ENCODE measurements at places on chromosomes 12 and 14. TPM values are rescaled to one million over a fixed set of nuclear protein-coding genes. Genes with fewer than 3 reads are reported as not detected.

The TSPAN11 gene
- polyA plus RNA-seq = 8.4 TPM

GRCh38 chr12:124501112-124501561 lies 66.3 kb downstream of the NCOR2 start:
- H3K4me3 ChIP-seq = no peak overlapping the region
- DNase-seq = no peak
- H3K27me3 ChIP-seq = no peaks in the 10 kb centered on the region
- H3K4me1 ChIP-seq = peaks cover 31% of the 10 kb centered on the region

DNA sequence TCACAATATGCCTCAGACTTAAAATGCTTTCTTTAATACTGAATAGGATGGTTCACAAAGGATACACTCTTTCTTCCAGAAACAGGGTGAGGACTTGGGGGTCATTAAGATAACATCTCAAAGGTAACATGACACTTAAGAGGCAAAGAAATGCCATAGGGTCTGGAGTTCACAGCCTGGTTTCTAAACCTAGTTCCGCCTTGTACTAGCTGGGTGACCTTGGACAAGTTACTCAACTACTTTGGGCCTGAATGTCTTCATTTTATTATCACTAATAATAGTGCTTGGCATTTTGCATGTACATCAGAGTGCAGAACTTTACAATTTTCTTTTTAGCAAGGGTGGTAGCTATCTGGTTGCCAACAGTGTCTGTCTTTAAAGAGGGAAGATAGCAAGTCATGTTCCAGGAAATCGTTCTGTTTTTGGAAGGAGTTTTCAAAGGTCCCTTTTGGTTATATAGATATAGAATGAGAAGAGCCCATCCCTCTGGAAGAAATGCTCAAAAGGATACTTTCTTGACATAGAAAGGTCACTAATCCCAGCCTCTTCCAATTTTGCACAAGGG lies 257.8 kb downstream of the NUAK1 start:
- H3K27ac ChIP-seq = no peak overlapping the region
- H3K4me1 ChIP-seq = no peaks in the 10 kb centered on the region
- no peak for DNase-seq
- H3K36me3 ChIP-seq = no peaks in the 10 kb centered on the region
- no peak overlapping the region for H3K4me3 ChIP-seq

GRCh38 chr14:99538275-99538674 lies 57.1 kb downstream of the CCNK start:
- DNase-seq = no peak
- H3K27ac ChIP-seq = no peak overlapping the region
- no peaks in the 10 kb centered on the region for H3K27me3 ChIP-seq
- no peak overlapping the region for H3K4me3 ChIP-seq
- peaks cover 31% of the 10 kb centered on the region for H3K4me1 ChIP-seq

The CCDC184 gene
- 3.3 TPM for polyA plus RNA-seq
